ENCODE measurements at places on chromosomes 16 and 17.

DNA sequence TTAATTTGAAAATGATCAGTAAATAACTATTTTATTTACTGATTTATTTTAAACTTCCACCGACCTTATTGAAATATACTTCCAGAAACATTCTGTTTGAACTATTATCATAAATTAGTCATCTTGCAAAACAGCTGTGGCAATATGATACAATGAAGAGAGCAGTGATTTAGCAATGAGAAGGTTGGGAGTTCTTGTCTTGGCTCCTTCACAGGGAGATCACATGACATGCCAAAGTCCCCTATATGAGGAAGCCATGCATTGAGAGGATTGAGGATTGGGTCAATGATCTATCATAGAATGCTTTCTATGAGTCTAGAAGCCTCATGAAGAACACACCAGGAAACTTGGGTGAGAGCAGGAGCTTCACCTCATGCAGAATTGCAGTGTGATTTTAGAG lies 222.7 kb downstream of the LGALS9B start:
- no peak for DNase-seq

GRCh38 chr16:85709766-85710585 lies 21.2 kb upstream of the GINS2 start:
- DNase-seq, result no peak

DNA sequence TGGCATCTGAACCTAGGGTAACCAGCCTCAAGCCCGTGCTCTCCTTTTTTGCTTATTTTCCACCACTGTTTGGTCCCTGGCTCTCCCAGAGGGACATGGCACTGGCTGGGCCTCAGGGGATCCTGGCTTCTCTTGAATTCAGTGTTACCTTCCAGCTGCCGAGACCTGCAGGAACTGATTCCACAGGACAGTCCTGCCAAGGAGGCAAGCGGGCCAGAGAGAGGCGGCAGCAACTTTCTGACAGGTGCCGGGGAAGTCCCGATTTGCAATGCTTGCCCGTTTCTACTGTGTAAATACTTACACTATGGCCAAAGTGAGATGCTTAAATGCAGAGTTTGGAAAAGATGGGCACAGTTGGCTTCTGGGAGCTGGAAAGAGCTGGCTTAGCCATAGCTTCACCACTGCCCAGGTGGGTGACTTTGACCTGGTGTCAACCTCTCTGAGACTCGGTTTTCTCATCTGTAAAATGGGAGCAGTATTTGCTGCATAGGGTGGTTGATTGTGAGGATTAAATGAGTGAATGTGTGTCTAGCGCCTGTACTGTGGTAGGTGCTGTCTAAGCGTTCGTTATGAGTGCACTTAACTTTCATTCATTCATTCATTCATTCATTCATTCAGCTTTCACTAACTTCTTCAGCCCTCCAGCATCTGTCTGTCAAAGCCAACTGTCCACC lies 124.9 kb downstream of the CMIP start:
- no peak for DNase-seq

- peak; percentile 67 for DNase-seq
These were observed at the start of gene CCL2 for GRCh38 chr17:34254651-34255380. Gene CCL2 (plus strand): TSS chr17:34255285. CDS start chr17:34255350, 65 bp downstream.

GRCh38 chr16:83366228-83366627 lies 441.6 kb upstream of the HSBP1 start:
- no peak for DNase-seq

- DNase-seq, result no peak
These were observed 8.2 kb downstream of the RHBDF2 start for GRCh38 chr17:76492989-76493501.

Data from NT2/D1 (cell line).